ENCODE measurements at places on chromosomes 1 and 21.
A peak's percentile ranks its signal among the peaks of the same experiment; 100 is the strongest.

DNA sequence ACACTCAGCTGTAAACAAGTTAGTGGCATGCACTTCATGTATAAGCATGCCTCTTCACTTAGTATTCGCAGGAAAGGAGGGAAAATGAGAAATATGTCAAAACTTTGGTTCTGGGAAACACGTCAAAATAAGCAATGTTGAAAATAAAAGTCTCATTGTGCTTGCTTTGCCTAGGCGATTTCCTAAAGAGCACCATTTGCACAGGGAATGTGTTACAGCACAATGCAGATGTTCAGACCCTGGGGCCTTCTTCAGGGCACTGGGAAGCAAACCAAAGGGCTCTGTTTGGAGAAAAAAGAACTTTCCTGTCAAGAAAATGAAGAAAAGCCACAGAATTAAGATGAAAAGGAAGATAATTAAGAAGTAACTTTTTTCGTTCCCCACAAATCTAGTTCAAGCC lies 98.6 kb upstream of the PLD5 start:
- no peak for DNase-seq

GRCh38 chr1:154837672-154838171 lies 32.4 kb downstream of the KCNN3 start:
- DNase-seq = no peak

- peak; percentile 36 for DNase-seq
These were observed 80.2 kb upstream of the ACTL8 start for GRCh38 chr1:17674726-17675500.

GRCh38 chr1:183515002-183515689 lies 42.8 kb downstream of the SMG7 start:
- DNase-seq = no peak

GRCh38 chr1:12412439-12412838 lies 182.6 kb downstream of the VPS13D start:
- no peak for DNase-seq

DNA sequence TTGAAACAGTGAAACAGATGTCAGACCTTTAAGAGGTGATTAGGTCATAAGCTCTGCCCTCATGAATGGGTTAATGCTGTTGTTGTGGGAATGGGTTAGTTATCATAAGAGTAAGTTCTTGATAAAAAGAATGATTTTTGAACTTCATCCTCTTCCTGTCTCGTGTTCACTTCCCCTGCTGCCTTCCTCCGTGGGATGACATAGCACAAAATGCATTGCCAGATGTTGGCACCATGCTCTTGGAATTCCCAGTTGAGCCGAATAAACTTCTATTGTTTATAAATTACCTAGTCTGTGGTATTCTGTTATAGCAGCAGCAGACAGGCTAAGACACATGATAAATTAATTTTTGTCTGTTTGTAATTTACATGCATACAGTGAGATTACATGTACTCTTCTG lies 112.0 kb upstream of the LRRC7 start:
- DNase-seq = peak; percentile 21

DNA sequence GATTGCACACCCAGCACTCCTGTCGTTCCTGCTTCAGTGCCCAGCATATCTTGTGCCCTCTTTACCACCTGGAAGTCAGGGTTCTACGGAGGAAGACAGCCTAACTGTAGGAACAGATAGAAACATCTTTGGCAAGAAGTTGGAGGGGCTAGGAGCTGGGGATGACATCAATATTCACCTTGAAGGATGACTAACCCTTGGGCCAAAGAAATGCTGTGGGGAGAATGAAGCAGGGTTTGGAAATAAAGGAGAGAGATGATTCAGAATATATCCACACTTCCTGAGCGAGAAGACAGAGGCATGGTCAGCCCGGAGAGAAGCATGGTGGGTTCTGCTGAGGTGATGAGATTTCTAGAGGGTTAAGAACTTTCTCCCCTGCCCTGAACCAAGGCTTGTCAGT lies 4.6 kb upstream of the NKAIN1 start:
- DNase-seq = no peak

DNA sequence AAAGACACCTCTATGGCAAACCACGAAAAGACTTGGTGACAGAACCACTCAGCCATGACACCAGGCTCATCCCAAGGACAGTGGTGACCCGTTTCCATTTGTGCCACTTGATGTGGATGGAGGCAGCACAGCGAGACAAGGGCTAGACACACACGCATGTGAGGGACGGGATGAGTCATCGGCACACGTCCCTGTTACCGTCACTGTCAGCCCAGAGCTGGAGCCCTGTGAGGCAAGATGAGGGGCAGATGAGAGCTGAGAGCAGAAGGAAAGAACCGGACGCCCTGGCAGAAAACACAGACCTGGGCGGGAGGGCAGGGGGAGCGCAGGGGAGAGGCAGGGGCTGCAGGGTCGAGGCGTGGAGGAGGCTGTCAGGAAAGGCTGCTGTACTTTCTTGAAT lies 57.8 kb downstream of the SIK1 start:
- no peak for DNase-seq

- no peak for DNase-seq
These were observed 2.4 kb upstream of the ADAM15 start for GRCh38 chr1:155048449-155049334.

DNA sequence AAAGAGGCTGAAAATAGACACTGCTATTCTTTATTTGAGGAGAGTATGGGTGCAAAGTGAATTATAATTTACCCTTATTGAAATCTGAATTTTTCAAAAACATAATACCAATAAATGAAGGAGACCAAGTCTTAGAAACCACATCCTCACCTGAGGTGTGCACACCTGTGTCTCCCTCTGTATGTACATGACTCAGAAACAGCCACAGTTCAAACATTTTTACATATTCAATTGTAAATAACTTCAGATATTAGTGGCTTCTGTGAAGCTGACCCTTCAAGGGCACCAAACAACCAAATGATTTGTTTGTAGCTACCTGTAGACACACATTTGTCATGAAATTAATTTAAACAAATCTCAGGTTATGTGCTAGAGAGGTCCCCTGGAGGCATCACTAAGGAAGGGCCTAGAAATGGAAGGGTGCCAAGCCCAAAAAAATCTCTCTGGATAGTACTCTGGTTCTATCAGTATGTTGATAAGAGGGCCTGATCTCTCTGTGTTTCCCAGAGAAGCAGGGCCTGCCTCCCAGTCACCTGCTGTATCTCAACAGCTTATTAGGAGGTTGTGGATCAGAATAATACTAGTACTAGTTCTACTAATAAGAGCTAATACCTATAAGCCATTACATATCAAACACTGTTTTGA lies 28.1 kb downstream of the ERI3 start:
- no peak for DNase-seq

- DNase-seq = no peak
These were observed 27.1 kb upstream of the RERE start for GRCh38 chr1:8844501-8845006.

GRCh38 chr21:34730756-34731445 lies 62.1 kb downstream of the CLIC6 start:
- no peak for DNase-seq
